ENCODE measurements at places on chromosomes 1 and 21. TPM values are rescaled to one million over a fixed set of nuclear protein-coding genes. Genes with fewer than 3 reads are reported as not detected.

CFHR2 gene
- polyA plus RNA-seq: not detected

PSRC1 gene
- polyA plus RNA-seq: 34.2 TPM

SMCP gene
- polyA plus RNA-seq: not detected

PPP1R12B gene
- 23.1 TPM for polyA plus RNA-seq

ADORA1 gene
- 5.5 TPM for polyA plus RNA-seq

ALX3 gene
- not detected for polyA plus RNA-seq

HTR6 gene
- polyA plus RNA-seq: 2.7 TPM

DIP2A gene
- 47.5 TPM for polyA plus RNA-seq

NR0B2 gene
- polyA plus RNA-seq: 1.4 TPM

PTPRF gene
- polyA plus RNA-seq: 228 TPM

PRPF38B gene
- 94.9 TPM for polyA plus RNA-seq

BRINP3 gene
- 4.2 TPM for polyA plus RNA-seq

TMEM51 gene
- 19.0 TPM for polyA plus RNA-seq

LCE2A gene
- polyA plus RNA-seq: not detected

PODN gene
- 1.6 TPM for polyA plus RNA-seq

PRELP gene
- polyA plus RNA-seq: 2.8 TPM

GTF2B gene
- 44.9 TPM for polyA plus RNA-seq

ATXN7L2 gene
- 12.0 TPM for polyA plus RNA-seq

TTC34 gene
- 1.2 TPM for polyA plus RNA-seq

TAF1A gene
- 17.4 TPM for polyA plus RNA-seq

KISS1 gene
- 0.28 TPM for polyA plus RNA-seq

SYT11 gene
- polyA plus RNA-seq: 20.3 TPM

TCP10L gene
- polyA plus RNA-seq: 1.8 TPM

SH2D5 gene
- 1.4 TPM for polyA plus RNA-seq

PIGC gene
- polyA plus RNA-seq: 46.6 TPM

CFHR4 gene
- polyA plus RNA-seq: not detected

RGS4 gene
- polyA plus RNA-seq: 8.6 TPM

CLK2 gene
- polyA plus RNA-seq: 79.4 TPM

C1orf115 gene
- polyA plus RNA-seq: 28.3 TPM

BGLAP gene
- 1.7 TPM for polyA plus RNA-seq

ARHGEF16 gene
- polyA plus RNA-seq: 19.4 TPM

TARS2 gene
- polyA plus RNA-seq: 30.1 TPM

ATP1A4 gene
- 0.80 TPM for polyA plus RNA-seq

GJA4 gene
- 18.4 TPM for polyA plus RNA-seq

C4BPB gene
- polyA plus RNA-seq: 0.20 TPM

MYOG gene
- polyA plus RNA-seq: 0.34 TPM

SLFNL1 gene
- polyA plus RNA-seq: 0.23 TPM

RNU1-3 gene
- not detected for polyA plus RNA-seq

SH2D2A gene
- polyA plus RNA-seq: 0.65 TPM

VN1R5 gene
- polyA plus RNA-seq: not detected

LAD1 gene
- polyA plus RNA-seq: 30.0 TPM

SPRR5 gene
- not detected for polyA plus RNA-seq

C8B gene
- 0.08 TPM for polyA plus RNA-seq

BNIPL gene
- polyA plus RNA-seq: 5.9 TPM

LRRC53 gene
- 0.01 TPM for polyA plus RNA-seq

ORC1 gene
- polyA plus RNA-seq: 8.6 TPM

KCNJ6 gene
- 0.30 TPM for polyA plus RNA-seq

OR2T11 gene
- polyA plus RNA-seq: 0.04 TPM

OPRD1 gene
- 0.33 TPM for polyA plus RNA-seq

INSRR gene
- 3.0 TPM for polyA plus RNA-seq

FLG gene
- 1.1 TPM for polyA plus RNA-seq

TMEM125 gene
- polyA plus RNA-seq: 16.4 TPM

FCRL1 gene
- 0.12 TPM for polyA plus RNA-seq

SPATA17 gene
- 13.0 TPM for polyA plus RNA-seq
